ENCODE measurements at places on chromosomes 13 and 19.

- DNase-seq = no peak
These were observed 13.5 kb upstream of the ZNF563 start for GRCh38 chr19:12346896-12347295.

- DNase-seq = no peak
These were observed 5.9 kb upstream of the GRAMD1A start for GRCh38 chr19:34994286-34994642.

GRCh38 chr13:41159174-41159573 lies 26.6 kb upstream of the KBTBD6 start:
- DNase-seq = no peak

DNA sequence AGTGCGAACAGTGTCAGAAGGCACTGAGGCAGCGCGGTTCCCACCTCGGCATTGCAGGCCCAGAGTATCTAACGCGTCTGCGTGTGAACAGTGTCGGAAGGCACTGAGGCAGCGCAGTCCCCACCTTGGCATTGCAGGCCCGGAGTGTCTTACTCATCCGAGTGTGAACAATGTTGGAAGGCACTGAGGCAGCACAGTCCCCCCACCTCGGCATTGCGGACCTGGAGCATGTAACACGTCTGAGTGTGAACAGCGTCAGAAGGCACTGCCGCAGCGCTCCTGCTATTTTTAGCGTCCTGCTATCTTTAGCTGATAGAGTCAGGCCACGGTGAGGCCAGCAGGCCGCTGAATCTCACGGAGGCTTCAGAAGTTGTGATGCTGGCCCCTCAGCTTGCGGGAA lies 39.6 kb downstream of the ATP11A start:
- no peak for DNase-seq

DNA sequence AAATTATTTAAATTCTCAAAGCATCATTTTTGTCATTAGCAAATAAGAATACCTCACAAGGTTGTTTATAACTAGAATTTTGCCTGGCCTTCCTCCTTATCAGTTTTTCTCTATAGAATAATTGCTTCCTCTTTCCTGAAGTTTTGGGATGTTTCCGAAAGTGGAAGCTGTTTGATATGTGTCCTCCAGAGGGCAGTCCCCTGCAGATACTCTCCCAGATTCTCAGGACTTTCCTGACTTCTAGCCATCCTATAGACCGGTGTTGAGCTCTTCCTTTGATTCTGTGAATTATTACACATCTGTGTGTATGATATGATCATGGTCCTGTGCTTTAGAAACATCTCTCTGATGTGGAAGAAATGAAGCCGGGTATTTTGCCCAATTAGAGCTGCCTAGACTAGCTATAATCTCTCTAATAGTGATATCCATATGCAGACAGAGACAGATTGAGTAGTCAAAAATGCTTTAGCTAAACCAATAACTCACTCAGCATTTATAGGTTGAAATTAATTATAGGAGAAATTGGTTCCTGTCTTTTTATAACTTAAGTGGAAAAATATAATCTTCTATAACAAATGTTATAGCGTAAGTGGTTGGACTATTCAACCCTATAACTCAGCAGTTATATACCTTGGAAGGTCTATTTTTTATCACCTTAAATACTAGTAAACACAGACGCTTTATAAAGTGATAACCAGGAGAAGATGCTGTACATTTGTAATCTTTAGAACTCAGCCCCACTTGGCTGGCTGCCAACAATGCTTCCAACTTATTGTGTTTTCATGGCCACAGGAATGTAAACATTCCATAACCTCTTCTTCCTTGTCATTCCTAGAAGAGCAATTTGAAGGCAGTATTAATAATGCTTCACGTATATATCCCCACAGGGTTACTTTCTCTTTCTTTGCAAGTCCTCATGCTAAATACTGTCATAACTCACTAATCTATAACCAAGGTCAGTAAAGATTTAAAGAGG lies 201.0 kb upstream of the RXFP2 start:
- no peak for DNase-seq

DNA sequence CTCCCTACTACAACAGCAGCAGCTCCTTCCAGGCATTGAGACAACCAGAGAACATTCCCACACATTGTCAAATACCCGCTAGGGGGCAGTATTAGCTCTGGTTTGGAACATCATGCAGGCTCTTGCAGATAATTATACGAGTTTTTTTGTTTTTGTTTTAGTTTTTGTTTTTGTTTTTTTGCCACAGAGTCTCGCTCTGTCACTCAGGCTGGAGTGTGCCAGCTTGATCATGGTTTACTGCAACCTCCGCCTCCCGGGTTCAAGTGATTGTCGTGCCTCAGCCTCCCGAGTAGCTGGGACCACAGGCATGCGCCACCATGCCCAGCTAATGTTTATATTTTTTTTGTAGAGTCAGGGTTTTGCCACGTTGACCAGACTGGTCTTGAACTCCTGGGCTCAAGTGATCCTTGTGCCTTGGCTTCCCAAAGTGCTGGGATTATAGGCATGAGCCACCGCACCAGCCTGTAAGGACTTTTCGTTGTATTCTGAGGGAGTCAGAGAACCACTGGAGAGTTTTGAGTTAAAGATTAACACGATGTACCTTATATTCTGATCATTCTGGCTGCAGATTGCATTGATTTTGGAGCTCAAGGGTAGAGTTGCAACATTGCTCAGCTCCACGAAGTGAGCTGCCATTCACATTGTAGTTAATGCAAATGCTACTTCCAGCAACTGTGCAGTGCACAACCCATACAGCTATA lies 41.7 kb upstream of the CEACAM20 start:
- DNase-seq = no peak

DNA sequence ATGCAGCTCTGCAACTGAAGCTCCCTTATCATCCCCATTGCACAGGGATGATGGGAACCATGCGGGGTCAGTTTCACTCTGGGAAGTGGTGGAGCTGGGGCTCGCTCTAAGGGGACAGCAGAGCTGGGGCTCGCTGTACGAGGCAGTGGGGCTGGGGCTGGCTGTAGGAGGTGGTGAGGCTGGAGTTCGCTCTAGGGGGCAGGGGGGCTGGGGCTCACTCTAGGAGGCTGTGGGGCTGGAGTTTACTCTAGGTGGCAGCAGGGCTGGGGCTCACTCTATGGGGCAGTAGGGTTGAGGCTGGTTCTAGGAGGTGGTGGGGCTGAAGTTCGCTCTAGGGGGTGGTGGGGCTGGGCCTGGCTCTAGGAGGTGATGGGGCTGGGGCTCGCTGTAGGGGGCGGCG lies 99.1 kb downstream of the UQCRFS1 start:
- no peak for DNase-seq

- DNase-seq = peak; percentile 82
These were observed 5.3 kb upstream of the HCN2 start for GRCh38 chr19:584240-585001.

- no peak for DNase-seq
These were observed 26.9 kb upstream of the TUBGCP3 start for GRCh38 chr13:112614835-112615234.

- no peak for DNase-seq
These were observed 118.7 kb downstream of the FOXO1 start for GRCh38 chr13:40547591-40548315.

DNA sequence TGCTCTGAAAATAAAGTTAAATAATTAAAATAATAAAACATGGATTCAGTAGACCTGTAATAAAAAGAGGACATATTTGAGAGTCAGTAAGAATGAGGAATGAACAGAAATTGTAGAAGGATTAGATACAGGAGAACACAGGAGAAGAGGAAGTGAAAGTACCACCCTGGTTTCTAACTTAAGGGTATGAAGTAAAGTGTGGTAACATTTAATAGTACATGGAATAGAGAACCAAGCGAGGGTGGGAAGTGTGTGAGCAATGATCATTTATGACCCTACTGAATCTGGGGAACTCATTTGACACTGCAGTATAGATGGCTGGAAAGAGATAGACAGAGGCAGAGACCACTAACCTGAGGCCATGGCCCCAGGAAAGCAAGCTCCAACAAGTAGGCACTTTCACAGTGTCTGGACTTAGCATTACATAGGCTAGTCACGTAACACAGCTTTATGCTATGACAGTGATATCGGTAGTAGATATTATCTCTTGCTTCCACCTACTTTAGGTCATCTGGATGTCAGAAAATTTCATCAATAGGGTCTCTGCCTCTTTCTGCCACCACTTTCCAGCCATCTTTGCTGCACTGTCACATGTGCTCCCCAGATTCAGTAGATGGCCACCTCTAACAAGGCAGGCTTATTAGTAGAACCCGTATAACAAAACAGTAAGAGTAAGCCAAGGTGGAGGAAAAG lies 633.9 kb upstream of the MIR17HG start:
- DNase-seq = no peak

GRCh38 chr13:30803749-30804148 lies 68.4 kb downstream of the ALOX5AP start:
- no peak for DNase-seq

DNA sequence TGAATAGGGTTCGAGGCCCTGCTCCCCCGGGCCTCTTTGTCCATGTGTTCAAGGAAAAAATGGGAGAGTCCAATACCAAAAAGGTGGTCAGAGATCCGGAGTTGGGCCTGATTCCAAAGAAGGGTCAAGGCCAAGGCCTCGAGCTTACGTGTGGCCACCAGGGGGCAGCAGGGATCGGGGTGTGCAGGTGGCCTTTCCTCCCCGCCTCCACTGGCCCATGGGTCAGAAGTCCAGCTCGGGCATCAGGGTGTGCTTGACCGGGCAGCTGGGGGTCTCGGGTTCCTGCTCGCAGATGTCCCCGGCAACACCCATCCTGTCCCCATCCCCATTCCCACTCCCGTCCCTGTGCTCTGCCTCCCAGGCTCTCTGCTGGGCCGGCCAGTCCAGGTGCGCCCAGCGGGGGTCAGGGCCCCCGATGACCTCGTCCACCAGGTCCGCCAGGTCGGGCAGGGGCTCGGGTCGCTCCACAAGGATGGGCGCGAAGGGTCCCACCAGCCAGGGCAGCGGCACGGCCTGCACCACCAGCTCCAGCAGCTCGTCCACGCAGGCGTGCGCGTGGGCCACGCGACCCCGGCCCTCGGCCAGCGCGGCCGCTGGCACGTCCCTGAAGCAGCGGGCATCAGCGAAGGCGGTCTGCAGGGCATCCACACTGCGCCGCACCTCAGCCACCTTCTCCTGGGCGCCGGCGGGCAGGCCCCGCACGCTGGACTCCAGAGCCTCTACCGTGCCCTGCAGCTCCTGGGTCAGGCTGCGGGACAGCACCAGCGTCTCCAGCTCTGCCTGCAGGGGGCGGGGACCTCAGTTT lies 5.2 kb upstream of the PLIN4 start:
- peak; percentile 55 for DNase-seq

DNA sequence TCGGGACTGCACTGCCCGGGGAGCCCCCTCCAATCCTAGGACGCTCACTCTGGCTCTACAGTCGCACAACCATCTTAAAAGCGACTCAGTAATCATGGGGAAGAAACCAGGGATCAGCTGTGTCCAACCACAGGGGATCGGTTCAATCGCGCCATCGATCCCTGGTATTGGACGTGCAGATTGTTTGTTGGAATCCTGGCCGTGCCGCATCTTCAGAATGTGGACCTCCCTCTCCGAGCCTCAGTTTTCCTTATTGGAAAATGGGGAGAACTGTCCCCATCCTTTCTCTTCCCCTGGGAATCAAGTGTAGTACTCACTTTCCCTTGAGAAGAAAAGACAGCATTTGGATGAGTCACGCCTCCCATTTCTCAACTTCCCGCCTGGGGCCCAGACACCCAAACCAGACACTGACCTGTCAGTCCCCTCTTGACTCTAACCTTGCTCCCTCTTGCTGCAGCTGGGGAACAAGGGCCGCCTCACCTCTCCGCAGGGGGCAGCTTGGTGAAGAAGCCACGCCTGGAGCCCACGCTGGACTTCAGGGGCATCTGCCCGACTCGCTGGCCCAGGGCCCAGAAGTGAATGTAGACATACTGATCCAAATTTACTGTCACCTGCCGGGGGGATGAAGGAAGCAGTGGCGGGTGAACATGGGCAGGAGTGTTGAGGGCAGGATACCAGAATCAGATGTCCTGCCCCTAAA lies 17.6 kb downstream of the EMP3 start:
- no peak for DNase-seq

- DNase-seq = no peak
These were observed 43.5 kb downstream of the CCL25 start for GRCh38 chr19:8096071-8096470.

- no peak for DNase-seq
These were observed 1337.3 kb downstream of the PCDH9 start for GRCh38 chr13:65892859-65893258.

GRCh38 chr13:33441015-33441414 lies 155.5 kb upstream of the STARD13 start:
- no peak for DNase-seq

DNA sequence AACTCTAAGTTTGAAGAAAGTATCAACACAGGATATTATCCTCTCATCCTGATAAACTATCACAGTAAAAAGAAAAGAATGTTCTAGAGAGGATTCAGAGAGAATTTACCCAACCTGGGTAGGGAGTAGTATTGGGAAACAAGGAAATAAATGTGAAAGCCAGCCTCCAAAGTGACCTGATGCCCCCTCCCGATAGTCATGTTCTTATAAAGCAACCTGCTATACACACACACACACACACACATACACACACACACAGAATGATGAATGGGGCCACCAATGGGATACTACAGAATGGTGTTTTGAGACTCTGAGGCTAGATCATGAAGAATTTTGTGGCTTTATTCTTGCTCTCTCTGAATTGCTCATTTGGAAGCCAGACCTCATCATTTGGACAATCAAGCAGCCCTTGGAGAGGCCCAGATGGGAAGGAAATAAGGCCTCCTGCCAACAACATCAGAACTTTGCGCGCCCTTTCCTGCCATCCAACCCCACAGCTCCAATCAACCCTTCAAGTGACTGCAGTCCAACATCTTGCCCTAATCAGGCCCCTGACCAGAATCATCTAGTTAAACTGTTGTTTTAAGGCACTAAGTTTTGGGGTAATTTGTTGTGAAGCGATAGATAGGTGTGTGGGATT lies 807.9 kb upstream of the ARGLU1 start:
- DNase-seq = no peak

- DNase-seq = no peak
These were observed 9.4 kb downstream of the SLC25A23 start for GRCh38 chr19:6450166-6450565.

DNA sequence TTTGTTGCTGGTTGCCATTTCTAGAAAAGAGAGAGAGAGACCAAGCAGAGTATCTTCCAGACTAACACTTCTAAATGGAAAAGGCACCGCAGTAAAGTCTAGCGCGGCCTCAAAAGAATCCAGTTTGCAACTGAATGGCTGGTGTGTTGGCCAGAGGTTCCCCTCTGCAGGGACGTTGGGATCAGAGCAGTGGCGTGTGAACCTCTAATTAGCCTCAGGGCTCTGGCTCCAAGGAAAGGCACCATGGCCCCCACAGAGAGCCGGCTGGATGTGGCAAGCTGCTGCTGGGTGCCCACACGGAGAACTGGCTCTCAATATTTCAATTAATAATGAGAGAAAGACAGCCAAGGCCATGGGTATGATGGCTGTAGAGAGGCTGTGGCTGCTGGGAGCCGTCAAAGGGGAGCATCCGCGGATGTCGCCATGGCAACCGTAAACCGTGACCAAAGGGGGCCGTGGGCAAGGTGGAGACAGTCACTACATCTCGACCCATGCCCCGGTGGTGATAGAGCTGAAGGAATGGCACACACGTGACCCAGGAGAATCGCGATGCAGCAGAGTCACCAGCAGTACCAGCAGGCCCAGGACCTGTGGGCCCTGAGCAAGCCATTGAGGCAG lies 9.5 kb downstream of the VSTM2B start:
- DNase-seq = no peak

Measured in activated naive CD8-positive, alpha-beta T cell treated with anti-CD3 and anti-CD28 coated beads, Interleukin-2, amount 10 ng/mL, durations not matched to agents 7 days and 5 days (primary cell).